Amniotic epithelial cell (primary cell): ENCODE measurements at places on chromosomes 16 and 17.

DNA sequence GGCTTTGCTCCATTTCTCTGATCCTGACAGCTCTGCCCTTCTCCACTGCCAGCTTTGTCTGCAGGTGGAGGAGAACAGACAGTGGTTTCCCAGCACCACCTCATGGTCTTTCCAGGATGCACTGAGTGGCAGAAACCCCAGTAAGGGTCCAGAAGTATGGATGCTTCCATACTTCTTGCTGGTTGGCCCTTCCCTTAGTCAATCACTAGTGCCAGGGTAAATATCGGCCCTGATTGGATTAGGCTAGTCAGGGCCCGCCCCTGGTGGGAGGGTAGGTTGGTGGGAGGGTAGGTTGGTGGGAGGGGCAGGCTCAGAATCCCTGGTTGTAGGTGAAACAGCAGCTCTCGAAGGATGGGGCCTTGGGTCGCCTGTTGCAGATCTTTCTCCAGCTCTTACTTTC lies 10.2 kb downstream of the RNF213 start:
- peak; percentile 61 for DNase-seq

DNA sequence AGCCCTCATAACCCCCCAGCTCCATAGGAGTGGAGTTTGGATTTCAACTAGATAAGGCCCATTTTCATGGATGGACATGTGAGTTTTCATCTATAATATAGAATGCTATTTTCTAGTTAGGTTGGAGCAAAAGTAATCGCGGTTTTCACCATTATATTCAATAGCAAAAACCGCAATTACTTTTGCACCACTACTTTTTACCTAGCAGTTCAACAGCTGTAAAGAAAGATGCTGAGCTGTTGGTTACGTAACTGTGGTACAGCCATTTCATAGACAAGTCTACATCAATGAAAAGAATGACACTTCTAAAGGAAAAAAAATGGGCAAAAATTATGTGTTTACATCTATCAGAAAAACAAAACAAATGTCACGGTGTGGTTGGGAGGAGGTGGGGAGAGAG lies 507.7 kb downstream of the MAF start:
- no peak for DNase-seq

- no peak for DNase-seq
Observed at GRCh38 chr16:1871974-1872635, at the start of gene MEIOB. Gene MEIOB, minus strand, starts transcription at chr16:1872164. Its CDS starts 3,989 bp downstream, at chr16:1868175.

GRCh38 chr17:67063141-67063540 lies 18.8 kb downstream of the CACNG1 start:
- no peak for DNase-seq

DNA sequence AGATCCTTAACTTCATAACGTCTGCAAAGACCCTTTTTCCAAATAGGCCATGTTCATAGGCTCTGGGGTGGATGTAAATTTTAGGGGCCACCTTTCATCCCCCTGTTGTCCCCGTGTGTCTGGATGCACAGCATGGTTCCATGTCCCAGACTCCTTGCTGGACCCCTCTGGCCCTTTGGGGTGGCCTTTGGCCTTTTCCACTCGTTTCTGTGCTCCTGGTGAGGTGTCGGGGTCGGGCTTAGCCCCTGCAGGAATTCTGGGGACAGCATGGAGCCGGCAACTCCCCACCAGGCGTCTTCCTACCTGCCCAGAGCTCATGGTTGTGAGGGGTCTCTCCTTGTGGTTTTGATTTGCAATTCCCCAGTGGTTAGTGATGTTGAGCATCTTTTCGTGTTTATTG lies 183.5 kb downstream of the SEC14L1 start:
- no peak for DNase-seq

GRCh38 chr16:5060073-5060641 lies 5.6 kb downstream of the C16orf89 start:
- DNase-seq, result no peak

DNA sequence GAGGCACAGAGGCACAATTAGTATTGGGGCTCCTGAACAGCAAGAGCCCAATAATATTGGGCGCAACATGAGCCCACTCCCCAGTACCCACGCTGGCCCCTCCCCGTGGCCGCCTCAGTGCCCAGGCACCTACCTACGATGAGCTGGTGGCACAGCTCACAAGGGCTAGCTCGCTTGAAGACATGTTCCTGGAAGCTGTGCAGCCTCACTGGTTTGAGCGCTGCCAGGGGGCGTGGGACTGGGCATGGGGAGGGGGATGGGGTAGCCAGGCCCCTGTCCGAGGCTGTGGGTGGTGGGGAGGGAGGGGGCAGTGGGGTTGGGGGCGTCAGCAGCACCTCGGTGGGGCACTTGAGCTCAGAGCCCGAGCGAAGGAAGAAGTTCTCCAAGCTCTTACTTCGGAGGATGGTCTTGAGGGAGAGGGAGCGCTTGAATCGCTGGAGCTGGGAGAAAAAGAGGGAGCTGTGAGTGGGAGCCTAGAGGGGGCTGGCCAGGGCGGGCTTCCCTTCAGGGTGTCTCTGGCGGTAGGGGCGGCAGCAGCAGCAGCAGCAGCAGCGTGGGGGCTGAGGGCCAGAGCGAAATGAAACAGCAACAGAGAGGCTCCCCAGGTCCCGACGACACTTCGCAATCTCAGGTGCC lies 7.9 kb downstream of the STAC2 start:
- no peak for DNase-seq

DNA sequence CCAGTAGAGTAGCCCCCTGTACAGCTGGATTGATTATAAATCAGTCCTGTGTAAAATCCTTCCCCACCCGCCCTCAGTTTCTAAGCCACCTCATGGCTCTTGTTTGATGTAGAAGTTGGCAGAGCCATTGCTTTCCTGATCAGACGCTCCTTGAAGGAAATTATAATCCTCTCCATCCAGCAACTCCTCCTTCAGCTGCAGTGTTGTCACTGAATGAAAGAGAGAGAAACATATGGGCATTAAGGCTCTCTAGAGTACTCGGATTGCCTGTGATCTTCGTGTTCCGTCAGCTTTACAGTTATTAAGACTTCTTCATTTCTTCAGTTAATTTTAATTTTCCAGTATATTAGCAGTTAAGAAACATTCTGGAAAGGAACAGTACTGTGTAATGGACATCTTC lies 14.3 kb downstream of the NME2 start:
- no peak for DNase-seq

GRCh38 chr17:34961093-34961911 lies at the start of the genes CCT6B and ZNF830:
Gene CCT6B, minus strand, starts transcription at chr17:34961460. Its CDS starts 67 bp downstream, at chr17:34961393.
Gene ZNF830, plus strand, starts transcription at chr17:34961540. Its CDS starts 27 bp downstream, at chr17:34961567.
- DNase-seq, result peak; percentile 94

GRCh38 chr17:5234645-5235576 lies at the start of gene SCIMP:
Gene SCIMP, minus strand, starts transcription at chr17:5234860. Its CDS starts 105 bp downstream, at chr17:5234755.
- no peak for DNase-seq

DNA sequence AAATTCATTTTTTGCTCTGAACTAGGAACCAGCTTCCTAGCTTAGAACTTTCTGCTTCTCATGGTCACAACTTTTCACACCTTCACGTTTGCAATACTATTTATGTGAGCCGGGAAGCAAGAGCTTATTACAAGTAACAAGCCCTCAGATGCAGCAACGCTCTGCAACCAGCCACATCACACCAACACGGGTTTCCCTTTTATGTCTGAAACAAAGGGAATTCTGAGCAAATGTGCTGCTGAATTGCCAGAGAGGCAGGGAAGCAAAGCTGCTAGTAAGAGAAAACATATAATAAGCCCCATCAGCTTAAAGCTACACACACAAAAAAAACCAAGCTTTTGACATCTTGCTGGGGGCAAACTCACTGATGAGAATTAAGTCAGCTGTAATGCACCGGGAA lies 122.2 kb downstream of the SLC39A11 start:
- no peak for DNase-seq

GRCh38 chr16:3158026-3158509 lies 23.2 kb downstream of the ZNF213 start:
- no peak for DNase-seq

- peak; percentile 42 for DNase-seq
Observed at GRCh38 chr17:50511058-50511457, 2.8 kb downstream of the MYCBPAP start.

DNA sequence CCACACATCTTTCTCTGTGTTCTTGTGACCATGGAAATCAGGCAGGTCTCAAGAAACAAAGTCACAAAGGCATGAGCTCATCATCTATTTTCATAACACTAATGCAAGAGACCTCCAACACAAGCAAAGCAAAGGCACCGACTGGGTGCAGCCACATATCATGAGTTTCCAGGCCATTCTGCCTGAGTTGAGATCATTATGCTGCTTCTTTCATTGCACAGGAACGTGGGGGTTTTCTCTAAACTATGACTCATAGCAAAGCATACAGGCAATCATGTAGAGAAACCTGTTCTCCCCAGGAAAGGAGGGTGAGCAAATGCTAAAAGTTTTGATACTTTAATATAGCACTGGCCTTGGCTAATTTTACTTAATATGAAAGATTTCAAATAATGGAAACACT lies 60.7 kb downstream of the GRIN2A start:
- no peak for DNase-seq

- DNase-seq, result peak; percentile 99
Observed at GRCh38 chr17:28379814-28380801, 8.6 kb downstream of the SARM1 start.

GRCh38 chr16:2455081-2455845 lies 4.6 kb upstream of the TEDC2 start:
- no peak for DNase-seq

GRCh38 chr16:89046491-89046890 lies 47.2 kb upstream of the ACSF3 start:
- DNase-seq, result no peak

DNA sequence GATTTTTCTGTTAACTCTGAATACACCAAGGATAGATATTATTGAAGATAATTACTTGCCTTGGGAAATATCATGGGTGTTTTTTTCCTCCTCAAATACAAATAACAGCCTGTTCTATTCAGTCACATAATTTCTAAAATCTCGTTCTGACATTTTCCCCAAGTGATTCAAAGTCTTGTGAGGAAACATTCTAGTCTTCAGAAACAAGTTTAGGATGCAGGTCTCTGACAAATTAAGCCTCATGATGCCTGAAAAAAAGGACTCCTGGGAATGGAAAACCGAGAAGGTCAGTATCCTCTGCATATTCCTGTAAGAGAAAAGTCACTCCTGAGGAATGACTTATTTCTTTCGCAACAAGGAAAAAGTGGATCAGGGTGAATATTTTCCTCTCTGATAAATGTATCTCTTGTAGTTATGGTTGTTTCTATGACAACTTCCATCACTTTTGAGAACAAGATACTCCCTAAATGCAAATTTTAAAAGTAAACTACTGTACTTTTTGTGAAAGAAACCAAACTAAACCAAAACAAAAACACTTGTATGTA lies 384.6 kb downstream of the CNTNAP4 start:
- peak; percentile 21 for DNase-seq

DNA sequence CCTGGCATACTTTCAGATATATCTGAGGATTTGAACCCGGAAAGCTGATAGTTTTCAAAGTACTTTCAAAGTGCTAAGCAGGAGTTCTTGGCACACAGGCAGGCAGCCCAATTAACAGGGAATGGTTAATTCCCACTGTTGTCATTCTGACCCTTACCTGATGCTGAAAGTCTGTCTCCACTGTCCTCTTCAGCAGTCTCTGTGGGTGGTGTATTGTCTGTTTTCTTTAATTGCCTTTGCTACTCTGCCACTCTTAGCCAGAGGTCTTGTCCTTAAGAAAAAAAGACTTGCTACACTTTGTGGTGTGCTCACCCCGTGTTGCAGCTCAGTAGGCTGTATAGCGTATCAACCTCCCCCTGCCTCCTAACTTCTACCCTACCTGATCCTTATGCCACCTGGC lies 63.2 kb upstream of the SLC12A3 start:
- no peak for DNase-seq

DNA sequence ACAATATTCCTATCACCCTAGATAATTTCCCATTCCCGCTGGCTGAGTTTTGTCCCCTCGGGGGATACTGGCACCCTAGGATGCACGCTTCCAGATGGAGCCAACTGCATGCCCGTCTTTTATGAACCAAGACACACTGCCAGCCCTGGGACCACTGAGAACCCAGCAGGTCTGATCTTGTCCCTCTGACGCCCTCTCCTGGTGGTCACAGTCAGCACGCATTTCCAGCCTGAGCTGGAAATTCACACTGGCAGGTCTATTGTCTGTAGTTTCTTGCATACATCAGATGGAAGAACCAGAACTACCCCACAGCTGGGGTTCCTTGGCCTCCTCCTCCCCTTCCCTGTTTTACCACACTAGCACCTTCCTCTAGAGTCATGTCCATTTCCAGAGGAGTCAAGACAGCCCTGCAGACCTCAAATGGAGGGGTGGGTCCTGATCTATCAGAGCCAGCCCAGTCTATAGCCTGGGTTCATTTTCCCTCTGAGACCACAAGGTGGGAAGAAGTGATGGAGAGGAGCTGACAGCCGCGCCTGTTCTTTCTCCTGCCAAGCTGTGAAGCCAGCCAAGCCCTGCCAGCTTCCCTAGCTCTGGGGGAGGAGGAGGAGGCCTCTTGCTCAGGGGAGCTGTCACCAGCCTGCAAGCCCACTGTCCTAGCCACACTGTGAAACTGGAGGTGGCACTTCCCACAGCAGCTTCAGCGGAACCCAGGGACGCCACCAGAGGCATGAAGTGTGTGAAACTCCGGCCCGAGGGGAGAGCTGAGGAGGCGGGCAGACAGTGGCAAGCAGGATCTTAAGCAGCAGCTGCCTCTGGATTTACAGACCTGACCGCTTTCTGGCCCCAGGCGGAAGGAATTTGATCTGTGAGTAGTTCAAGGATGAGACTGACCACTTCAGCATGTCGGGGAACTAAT lies 29.3 kb downstream of the MXRA7 start:
- peak; percentile 76 for DNase-seq

DNA sequence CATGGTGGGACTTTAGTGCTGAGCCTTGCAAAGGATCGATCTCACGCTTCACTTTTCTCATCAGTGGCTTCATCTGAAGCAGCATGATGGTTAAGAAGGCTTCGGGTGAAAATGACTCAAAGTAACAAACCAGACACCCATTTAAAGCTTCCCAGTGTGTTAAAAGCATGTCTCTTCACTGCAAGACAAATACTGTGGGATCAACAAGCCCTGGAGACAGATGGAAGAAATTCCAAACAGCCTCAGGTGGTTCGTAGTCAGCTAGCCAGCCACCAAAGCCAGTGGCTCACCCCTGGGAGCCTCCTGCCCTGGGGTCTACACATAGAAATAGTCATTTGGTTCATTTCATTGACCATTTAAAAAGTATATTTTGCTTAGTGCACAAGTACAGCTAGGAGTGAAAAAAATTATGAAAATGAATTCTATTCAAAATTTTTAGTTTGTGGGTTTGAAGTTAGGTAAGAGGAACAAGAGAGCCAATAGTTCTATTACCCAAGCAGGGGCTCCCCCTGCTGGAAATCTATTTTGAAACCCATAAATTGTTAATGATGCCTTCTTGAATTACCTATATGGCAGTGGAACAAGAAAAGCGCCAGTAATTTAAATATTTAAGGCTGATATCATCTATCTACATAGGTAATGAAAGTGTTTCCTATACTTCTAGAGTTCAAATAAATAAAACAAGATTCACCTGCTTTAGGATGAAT lies 51.6 kb downstream of the PMP22 start:
- peak; percentile 20 for DNase-seq

- DNase-seq, result no peak
Observed at GRCh38 chr16:86814256-86814655, 235.9 kb downstream of the FOXL1 start.
